ENCODE measurements at places on chromosomes 12 and 14.

- no peaks in the 10 kb centered on the region for H3K36me3 ChIP-seq
- H3K27me3 ChIP-seq, result no peaks in the 10 kb centered on the region
- H3K27ac ChIP-seq, result no peak overlapping the region
- H3K4me3 ChIP-seq, result no peak overlapping the region
- no peak for DNase-seq
- H3K4me1 ChIP-seq, result no peaks in the 10 kb centered on the region
Measured at GRCh38 chr14:87094913-87095312, 898.1 kb downstream of the GALC start.

GRCh38 chr14:79011920-79012204 is 841.7 kb downstream of the NRXN3 start:
- H3K4me1 ChIP-seq, result no peaks in the 10 kb centered on the region
- no peak for DNase-seq
- H3K27ac ChIP-seq, result no peak overlapping the region
- H3K27me3 ChIP-seq, result no peaks in the 10 kb centered on the region
- H3K36me3 ChIP-seq, result no peaks in the 10 kb centered on the region
- no peak overlapping the region for H3K4me3 ChIP-seq

- DNase-seq, result no peak
- no peaks in the 10 kb centered on the region for H3K27me3 ChIP-seq
- peaks cover 31% of the 10 kb centered on the region for H3K36me3 ChIP-seq
- no peak overlapping the region for H3K27ac ChIP-seq
Measured at GRCh38 chr12:113190761-113191160, 5.2 kb downstream of the RITA1 start.

DNA sequence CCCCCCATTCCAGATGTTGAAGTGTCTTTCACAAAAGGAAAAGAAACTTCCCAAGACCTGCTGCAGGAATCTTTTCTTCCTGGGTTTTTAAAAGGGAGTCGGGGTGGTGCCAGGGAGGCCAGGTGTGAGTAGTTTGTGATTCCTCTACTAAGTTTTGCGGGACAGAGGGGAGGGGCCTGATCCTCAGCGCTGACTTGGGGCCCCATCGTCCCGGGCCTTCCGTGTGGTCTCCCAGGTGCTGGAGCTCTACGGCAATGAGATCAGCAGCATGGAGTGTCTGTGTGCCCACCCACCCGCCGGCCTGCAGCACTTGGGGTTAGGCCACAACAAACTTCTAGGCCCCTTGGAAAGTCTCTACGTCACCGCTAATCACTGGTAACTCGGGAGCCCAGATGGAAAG is 4.5 kb downstream of the LRRC43 start:
- H3K36me3 ChIP-seq, result no peaks in the 10 kb centered on the region
- no peak overlapping the region for H3K4me3 ChIP-seq
- DNase-seq, result no peak
- H3K27ac ChIP-seq, result no peak overlapping the region
- peaks cover 13% of the 10 kb centered on the region for H3K27me3 ChIP-seq

GRCh38 chr12:76101739-76102385 is 17.4 kb upstream of the NAP1L1 start:
- no peaks in the 10 kb centered on the region for H3K36me3 ChIP-seq
- H3K27me3 ChIP-seq, result peaks cover 2% of the 10 kb centered on the region

GRCh38 chr12:95573951-95574576 is 22.8 kb upstream of the USP44 start:
- peak overlapping the region; percentile 43 for H3K27ac ChIP-seq
- no peak for DNase-seq
- H3K4me3 ChIP-seq, result no peak overlapping the region
- H3K36me3 ChIP-seq, result no peaks in the 10 kb centered on the region
- H3K27me3 ChIP-seq, result peaks cover 4% of the 10 kb centered on the region

DNA sequence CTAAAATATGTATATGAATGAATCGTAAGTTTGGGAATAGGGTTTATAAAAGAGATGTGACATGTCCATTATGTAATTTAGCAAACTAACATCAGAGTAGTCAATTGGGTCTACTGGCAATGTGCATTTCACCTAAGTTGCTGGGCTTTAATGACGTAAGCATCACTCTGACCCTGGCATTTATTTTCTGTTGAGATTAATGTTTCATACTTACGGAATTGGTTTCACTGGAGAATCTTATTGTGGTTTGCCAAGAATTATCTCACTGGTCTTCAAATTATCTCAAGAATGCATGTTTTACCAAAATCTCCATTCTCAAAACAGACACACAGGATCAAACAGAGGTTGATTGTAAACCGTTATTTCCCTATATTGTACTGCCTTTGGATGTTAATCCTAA is 437.1 kb downstream of the NPAS3 start:
- no peaks in the 10 kb centered on the region for H3K36me3 ChIP-seq
- H3K4me1 ChIP-seq, result no peaks in the 10 kb centered on the region
- no peak overlapping the region for H3K27ac ChIP-seq
- no peak overlapping the region for H3K4me3 ChIP-seq
- no peak for DNase-seq

- no peak for DNase-seq
- no peaks in the 10 kb centered on the region for H3K27me3 ChIP-seq
- peaks cover 63% of the 10 kb centered on the region for H3K36me3 ChIP-seq
- H3K27ac ChIP-seq, result no peak overlapping the region
- H3K4me3 ChIP-seq, result no peak overlapping the region
- H3K4me1 ChIP-seq, result peaks cover 35% of the 10 kb centered on the region
Measured at GRCh38 chr12:14435627-14436026, 70.1 kb downstream of the ATF7IP start.

GRCh38 chr12:19997656-19998400 is 370.5 kb upstream of the PDE3A start:
- DNase-seq, result no peak
- H3K27ac ChIP-seq, result no peak overlapping the region
- H3K36me3 ChIP-seq, result no peaks in the 10 kb centered on the region
- H3K4me1 ChIP-seq, result no peaks in the 10 kb centered on the region
- H3K27me3 ChIP-seq, result no peaks in the 10 kb centered on the region

GRCh38 chr12:92753976-92754885 is 51.4 kb downstream of the PLEKHG7 start:
- no peak for DNase-seq
- H3K27ac ChIP-seq, result no peak overlapping the region
- H3K36me3 ChIP-seq, result no peaks in the 10 kb centered on the region

- no peak within 1 kb of the TSS for H3K27ac ChIP-seq
- H3K27me3 ChIP-seq, result peaks cover 7% of the 10 kb centered on the region
- no peaks in the 10 kb centered on the region for H3K36me3 ChIP-seq
- H3K4me3 ChIP-seq, result no peak within 1 kb of the TSS
- H3K4me1 ChIP-seq, result no peaks in the 10 kb centered on the region
- no peak for DNase-seq
Measured at GRCh38 chr12:10171973-10172728, at the start of gene OLR1. TSS of gene OLR1 (minus strand) at chr12:10172132. CDS start at chr12:10172077, 55 bp downstream.

GRCh38 chr12:14244876-14245669 is 120.4 kb upstream of the ATF7IP start:
- no peak for DNase-seq
- H3K4me3 ChIP-seq, result no peak overlapping the region

DNA sequence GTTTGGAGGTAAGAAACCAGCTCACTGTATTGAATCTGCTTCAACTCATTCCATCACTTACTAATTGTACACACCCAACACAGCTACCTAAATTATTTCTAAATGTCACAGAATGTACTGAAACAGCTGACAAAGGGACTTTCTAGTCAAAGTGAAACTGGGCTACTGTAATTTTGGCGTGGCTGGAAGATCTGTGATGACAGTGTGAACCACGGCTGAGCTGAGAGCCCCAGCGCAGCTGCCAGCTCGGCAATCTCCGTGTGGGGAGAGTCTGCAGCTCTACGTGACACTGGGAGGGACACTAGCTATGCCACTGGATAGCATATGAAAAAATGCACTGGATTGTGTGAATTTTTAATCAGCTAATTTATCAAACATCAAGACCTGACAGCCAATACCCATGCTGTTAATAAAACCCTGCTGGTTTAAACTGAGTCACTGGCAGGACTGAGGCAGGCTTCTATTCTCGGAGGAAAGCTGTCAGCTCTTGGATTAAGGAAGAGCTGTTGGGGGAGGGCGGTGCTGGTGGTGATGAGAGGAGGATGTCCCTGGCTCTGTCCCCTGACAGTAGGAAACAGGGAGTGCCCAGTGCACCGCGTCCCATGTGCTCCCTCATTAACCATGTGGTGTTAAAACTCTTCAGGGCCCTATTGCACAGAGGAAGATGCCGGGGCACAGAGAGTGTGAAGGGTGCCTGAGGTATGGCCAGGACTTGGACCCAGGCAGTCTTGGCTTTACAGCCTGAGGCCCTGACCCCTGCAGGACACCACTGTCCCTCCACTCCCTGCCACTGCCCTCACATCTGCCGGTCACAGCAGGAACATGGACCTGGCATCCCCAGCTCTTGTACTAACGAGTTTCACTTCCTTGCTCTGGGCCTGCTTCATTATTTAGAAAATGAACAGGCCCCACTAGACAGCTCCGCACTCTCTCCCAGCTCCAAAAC is 13.3 kb downstream of the SLC15A4 start:
- peaks cover 44% of the 10 kb centered on the region for H3K4me1 ChIP-seq
- H3K36me3 ChIP-seq, result peaks cover 59% of the 10 kb centered on the region
- DNase-seq, result no peak
- peak overlapping the region; percentile 69 for H3K27ac ChIP-seq
- H3K4me3 ChIP-seq, result no peak overlapping the region

DNA sequence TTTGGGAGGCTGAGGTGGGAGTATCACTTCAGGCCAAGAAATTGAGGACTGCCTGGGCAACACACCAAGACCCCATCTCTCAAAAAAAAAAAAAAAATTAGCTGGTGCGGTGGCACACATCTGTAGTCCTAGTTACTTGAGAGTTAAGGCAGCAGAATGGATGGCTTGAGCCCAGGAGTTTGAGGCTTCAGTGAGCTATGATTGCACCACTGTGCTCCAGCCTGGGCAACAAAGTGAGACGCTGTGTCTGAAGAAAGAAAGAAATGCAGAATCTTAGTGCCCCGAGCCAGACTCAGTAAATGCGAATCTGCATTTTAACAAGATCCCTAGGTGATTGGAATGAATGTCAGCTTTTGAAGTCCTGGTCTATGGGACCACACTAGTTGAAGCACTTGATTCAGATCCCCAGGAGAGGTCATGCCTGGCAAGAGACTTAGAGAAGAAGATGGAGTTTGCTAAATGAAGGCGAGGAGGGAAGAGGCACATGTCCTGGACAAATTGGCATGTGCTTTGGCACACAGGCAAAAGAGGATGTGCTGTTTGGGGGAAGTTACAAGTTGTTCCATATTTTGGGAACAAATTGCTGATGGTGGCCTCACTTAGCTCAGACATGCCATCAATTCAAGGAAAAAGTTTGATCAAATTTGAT is 56.6 kb downstream of the DRAM1 start:
- DNase-seq, result no peak
- H3K27ac ChIP-seq, result peak overlapping the region; percentile 0
- H3K4me1 ChIP-seq, result peaks cover 32% of the 10 kb centered on the region
- H3K4me3 ChIP-seq, result no peak overlapping the region

DNA sequence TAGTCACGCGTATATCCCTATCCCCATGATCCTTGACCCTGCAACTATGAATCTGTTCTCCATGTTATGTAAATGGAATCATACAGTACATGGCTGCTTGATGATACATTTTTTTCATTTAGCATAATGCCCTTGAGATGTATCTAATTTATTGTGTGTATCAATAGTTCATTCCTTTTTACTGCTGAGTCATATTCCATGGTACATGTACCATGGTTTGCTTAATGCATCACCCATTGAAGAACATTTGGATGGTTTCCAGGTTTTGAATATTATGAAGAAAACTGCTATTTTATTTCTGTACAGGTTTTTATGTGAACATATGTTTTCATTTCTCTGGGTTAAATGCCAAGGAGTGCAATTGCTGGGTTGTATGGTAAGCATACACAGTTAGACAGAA is 4.0 kb upstream of the RNASE10 start:
- DNase-seq, result no peak
- no peaks in the 10 kb centered on the region for H3K36me3 ChIP-seq
- H3K4me3 ChIP-seq, result no peak overlapping the region

GRCh38 chr12:94205822-94206221 is 57.4 kb downstream of the PLXNC1 start:
- H3K4me3 ChIP-seq, result peak overlapping the region; percentile 68
- peaks cover 13% of the 10 kb centered on the region for H3K36me3 ChIP-seq
- DNase-seq, result no peak
- no peaks in the 10 kb centered on the region for H3K27me3 ChIP-seq
- H3K27ac ChIP-seq, result peak overlapping the region; percentile 99

DNA sequence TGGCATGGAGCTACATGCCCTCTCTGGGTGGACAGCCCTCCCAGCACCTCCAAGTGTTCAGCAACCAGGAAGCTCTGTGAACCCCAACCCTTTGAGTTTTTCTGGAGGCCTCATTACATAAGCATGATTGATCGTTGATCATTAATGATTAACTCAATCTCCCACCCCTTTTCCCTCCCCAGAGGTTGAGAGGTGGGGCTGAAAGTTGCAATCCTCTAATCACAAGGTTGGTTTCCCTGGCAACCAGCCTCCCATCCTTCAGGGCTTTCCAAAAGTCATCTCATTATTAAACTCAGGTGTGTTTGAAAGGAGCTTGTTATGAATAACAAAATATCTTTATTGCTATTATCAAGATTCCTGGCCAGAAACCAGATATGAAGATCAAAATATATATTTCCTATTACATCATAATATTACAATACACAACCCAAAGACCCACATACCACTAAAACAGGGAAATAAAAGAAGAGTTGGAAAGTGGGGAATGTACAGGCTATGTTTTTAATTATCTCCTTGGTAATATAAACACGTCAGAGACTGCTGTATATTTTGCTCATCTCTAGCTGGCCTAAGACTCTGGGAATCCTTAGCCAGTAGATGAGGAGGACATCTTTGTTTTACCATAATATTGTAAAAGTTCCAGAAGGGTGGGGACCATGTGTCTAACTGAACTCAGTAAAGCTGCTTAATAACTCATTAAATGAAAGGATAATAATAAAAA is 73.6 kb downstream of the SSPN start:
- H3K27ac ChIP-seq, result no peak overlapping the region
- H3K36me3 ChIP-seq, result no peaks in the 10 kb centered on the region
- H3K4me1 ChIP-seq, result peaks cover 11% of the 10 kb centered on the region
- no peak overlapping the region for H3K4me3 ChIP-seq
- H3K27me3 ChIP-seq, result peaks cover 3% of the 10 kb centered on the region

DNA sequence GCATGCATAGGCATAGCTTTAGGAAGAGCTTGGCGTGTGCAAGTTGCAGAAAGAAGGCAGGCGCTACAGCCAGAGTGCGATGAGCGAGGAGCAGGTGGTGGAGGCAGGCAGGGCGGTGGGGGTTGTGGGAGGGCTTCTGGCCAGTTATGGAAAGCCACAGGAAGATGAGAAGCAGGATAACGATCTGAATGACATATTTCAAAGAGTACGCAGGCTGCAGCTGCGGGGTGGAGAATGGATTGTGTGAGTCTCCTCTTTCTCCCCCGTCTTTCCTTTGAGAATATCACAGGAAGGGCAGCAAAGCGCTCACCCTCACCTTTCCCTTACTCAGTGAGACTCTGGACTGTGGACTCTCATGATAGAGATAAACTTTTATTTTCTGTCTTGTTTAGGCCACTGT is 48.7 kb upstream of the PLXNC1 start:
- peak overlapping the region; percentile 30 for H3K27ac ChIP-seq
- H3K27me3 ChIP-seq, result peaks cover 26% of the 10 kb centered on the region
- DNase-seq, result no peak
- H3K4me1 ChIP-seq, result peaks cover 32% of the 10 kb centered on the region
- no peaks in the 10 kb centered on the region for H3K36me3 ChIP-seq
- H3K4me3 ChIP-seq, result no peak overlapping the region

- no peak overlapping the region for H3K4me3 ChIP-seq
- H3K27me3 ChIP-seq, result no peaks in the 10 kb centered on the region
- no peak overlapping the region for H3K27ac ChIP-seq
- DNase-seq, result no peak
- peaks cover 2% of the 10 kb centered on the region for H3K36me3 ChIP-seq
Measured at GRCh38 chr14:68088451-68088854, 268.9 kb downstream of the RAD51B start.

Data from activated naive CD8-positive, alpha-beta T cell treated with anti-CD3 and anti-CD28 coated beads, Interleukin-2, amount 50 U/mL, for 24 hours (primary cell).